Stimulated activated naive B cell treated with anti-CD40 and anti-IgM and Interleukin-4, amounts not matched to agents 10 μg/mL and 1 μg/mL and 100 μg/mL, for 72 hours (primary cell): ENCODE measurements at places on chromosomes 1 and 21.

DNA sequence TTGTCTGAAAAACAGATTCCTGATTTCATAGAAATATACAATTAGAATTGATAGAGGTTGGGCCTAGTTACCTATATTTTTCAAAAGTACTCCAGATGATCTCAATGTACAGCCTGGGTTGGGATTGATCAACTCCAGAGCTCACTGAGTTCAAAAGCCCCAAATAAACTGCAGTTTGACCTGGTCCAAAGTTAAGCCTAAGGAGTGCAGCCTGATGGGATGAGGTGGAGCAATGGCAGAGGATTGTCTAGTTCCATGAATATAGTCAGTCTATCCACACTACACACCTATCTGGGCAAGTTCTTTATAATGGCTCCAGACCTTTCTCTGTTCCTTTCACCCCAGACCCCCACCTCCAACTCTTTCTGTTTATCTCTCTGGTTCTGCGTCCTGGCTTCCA, 49.2 kb downstream of the C8A start:
- no peak for DNase-seq

GRCh38 chr1:245837718-245838117, 669.4 kb downstream of the SMYD3 start:
- no peak for DNase-seq

DNA sequence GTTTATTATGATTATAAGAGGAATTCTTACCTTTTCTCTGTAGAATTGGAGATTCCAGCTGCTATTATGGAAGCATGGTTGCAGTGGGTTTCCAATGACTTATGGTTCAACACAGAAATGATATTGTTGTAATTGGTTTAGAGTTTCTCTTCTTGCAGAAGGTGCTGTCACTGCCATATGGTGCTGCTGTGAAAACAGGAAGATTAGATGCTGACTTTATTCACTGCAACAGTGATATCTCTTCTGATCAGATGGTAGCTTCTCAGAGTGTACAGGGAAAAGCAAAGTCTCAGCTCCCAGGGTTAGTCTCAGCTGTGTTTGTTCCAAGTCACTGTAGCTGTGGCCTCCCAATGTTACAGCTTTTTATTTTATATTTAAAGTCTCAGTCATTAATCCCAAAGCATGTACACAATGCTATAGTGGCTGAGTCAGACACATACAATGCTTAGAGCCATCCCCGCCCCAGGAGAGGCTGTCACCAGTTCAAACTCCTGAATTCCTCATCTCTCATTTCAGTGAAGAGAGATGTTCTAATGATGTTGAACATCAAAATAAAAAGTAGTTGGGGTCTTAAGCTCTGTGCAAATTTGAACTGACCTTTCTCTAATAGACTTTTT, 42.7 kb upstream of the RGS2 start:
- DNase-seq: no peak

DNA sequence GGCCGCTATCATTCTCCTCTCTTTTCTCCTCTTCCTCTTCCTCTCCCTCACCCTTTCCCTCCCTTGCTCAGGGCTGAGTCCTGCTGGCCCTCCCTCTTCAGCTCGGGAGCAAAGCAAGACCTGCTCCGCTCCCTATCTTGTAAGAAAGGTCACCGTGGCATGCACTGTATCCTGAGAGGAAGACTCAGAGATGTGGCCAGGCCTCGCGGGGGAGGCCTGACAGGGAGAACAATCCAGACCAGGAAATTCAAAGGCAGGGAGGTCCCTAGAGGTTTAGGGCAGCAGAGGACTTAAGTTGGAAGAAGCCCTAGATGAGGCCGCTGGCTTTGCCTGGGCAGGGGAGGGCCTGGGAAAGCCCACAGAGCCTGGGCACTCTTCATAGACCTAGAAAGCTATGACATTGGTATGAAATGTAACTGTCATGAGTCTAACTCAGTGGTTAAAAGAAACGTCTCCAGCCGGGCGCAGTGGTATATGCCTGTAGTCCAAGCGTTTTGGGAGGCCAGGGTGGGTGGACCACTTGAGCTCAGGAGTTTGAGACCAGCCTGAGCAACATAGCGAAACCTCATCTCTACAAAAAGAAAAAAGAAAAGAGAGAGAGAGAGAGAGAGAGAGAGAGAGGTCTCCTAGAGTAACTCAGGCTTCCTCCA, 14.6 kb upstream of the PTAFR start:
- DNase-seq: no peak

DNA sequence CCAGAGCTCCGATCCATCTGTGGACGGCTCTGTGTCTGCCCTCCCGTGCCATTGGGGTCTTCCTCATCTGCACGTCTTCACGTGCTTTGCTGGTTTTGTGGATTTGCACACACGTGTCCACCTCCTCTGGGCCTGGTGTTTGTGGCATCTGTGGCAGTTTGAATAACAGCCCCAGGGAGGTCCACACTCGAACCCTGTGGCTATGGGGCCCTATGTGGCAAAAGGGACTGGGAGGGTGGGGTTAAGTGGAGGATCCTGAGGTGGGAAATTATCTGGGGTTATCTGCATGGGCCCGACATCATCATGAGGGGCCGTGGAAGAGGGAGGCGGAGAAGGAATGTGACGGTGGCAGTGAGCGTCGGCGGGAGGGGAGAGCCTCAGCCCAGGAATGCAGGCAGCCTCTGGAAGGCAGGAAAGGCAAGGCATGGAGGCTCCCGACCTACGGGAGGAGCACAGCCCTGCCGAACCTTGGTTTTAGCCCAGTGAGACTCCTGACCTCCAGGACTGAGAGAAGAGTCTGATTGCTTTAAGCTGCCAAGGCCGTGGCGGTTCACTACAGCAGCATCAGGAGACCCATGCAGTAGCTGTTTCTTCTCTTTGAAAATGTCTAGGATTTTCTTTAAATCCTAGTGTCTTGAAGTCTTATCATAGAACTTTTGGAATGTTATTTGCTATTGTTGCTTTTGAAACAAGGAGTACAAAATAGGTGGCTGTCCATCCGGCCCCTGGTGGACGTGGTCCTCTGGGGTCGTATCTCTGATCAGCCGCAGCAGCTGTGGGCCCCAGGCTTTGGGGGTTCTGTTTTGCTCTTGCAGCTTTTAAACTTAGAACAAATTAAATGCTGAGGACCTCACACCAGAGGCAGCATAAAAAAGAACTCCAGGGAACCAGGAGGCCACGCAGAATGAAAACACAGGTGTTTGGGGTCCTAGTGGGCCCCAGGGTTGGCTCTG, 40.0 kb upstream of the LRRC3 start:
- DNase-seq: no peak

DNA sequence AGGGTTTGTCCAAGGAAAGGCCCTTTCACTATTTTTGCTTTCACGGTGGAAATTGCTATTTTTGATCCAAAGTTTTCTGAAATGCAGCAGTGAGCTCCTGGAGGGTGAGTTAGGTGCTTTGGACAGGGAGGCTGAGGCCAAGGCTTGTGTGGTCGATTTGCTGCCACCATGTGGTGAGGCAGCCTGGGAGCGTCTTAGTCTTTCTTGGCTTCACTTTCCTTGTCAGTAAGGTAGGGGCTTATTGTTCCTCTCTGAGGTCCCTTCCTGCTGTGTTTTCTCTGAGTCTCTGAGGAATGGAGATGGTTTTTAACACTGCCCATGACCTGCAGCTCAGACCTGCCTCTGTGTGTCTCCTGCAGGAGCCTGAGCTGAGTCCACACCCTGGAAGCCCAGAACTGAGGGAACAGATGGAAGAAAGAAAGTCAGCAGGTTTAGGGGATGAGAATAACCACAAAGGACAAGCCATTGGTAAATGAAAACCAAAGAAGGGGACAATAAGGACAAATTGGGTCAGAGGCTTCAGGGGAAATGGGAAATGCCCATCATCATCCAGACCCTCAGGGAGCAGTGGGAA, 20.1 kb upstream of the S100A10 start:
- no peak for DNase-seq

DNA sequence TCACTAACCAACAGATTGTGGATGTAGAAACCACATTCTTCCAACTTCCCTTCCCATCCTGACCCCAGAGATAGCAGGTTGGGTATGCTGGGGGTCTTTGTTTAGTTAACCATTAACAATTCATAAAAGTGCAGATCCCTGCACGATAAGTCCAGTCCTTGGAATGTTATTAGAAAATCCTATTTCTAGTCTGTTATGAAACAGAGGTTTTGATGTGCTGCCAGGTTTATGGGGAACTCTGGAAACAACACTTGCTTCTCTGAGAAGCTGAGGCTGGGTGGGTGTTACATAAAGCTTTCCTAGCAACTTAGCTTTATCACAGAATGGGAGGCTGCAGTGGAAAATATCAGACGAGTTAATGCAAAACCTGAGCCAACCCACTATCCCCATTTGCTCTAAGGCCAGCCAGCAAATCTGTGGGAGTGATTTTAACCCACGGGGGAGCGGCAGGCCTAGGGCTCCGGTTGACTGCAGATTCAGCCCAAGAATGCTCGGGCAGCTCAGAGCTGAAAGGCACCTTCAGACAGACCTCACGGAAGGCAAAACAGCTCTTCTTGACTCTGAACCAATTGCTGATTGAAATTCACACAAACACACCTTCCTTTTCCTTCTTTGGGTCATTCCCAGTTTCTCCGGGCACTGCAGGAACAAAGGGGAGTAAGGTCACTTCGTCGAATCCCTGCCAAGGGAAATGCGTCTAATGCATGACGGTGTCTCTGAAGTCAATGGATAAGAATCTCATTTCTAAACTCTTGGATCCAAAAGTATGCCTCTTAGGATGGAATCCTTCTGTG, 111.7 kb upstream of the IRF2BP2 start:
- no peak for DNase-seq

DNA sequence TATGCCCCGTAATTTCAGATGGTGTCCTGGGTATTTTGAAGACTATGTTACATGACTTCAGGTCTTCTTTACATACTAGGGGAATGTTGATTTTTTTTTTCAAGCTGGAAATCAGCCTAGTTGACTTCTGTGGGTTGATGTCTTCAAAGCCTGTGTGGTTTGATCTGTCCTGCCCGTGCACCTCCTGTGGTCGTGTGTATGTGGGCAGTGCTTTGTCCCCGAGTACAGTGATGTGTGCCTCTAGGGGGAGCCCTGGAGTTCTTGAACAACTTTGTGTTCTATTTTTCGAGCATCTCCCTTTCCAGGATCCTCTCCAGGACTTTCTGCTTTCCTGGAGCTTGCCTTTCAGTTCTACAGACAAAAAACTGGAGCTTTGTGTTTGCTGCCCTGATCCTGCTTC, 28.9 kb downstream of the OBSCN start:
- DNase-seq: no peak

- no peak for DNase-seq
These were observed 3.5 kb downstream of the RGL1 start for GRCh38 chr1:183808296-183809027.

DNA sequence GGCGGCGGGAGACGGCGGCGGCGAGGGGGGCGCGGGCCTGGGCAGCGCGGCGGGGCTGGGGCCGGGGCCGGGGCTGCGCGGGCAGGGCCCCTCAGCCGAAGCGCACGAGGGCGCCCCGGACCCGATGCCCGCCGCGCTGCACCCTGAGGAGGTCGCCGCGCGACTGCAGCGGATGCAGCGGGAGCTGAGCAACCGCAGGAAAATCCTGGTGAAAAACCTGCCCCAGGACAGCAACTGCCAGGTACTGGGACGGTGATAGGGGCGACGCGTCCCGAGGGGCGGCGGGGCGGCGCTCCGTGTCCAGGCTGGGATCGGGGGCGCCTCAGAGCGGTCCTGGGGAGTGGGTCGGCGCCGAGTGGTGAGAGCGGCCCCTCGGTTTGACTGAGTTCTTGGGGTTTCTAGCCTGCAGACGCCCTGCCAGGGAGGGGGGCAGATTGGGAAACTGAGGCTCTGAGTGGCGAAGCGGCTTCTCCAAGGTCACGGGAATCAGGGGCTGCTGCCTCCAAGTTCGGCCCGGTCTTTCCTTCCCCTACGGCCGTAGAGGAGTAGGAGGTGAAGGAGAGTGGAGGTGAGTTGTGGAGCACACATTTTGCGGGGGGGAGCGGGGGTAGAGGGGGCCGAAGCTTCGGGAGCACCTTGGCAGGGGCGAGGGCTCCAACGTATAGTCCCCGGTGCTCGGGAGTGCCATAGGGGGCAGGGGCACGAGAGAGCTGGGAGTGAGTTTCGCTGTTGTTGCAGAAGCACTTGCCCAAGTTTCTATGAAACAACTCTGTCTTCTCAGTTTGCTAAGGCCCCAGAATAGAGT, 508 bp downstream of the RAVER2 start:
- no peak for DNase-seq

- DNase-seq: no peak
These were observed 251.1 kb upstream of the RGS18 start for GRCh38 chr1:191907121-191907520.

- no peak for DNase-seq
These were observed 11.2 kb upstream of the RRP15 start for GRCh38 chr1:218273762-218274479.
